ENCODE measurements at places on chromosomes 7 and 10.

DNA sequence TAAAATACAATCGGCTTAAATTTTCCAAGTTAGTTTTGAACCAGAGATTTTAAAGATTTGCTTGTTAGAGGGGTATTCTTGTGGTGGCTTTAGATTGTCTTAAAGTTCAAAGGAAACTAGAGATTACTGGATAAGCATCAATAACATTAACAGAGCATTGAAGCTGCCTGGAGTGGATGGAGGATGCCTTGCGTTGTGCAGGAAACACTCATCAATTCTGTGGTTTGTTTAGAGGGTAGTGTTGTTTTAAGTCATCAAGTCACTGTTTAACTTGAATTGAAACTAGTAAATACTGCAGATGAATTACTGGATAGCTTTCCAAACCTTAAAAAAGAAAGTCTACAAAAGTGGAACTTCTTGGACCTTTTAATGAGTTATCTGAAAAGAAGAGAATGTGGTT is 218.6 kb downstream of the CELF2 start:
- no peak for DNase-seq

DNA sequence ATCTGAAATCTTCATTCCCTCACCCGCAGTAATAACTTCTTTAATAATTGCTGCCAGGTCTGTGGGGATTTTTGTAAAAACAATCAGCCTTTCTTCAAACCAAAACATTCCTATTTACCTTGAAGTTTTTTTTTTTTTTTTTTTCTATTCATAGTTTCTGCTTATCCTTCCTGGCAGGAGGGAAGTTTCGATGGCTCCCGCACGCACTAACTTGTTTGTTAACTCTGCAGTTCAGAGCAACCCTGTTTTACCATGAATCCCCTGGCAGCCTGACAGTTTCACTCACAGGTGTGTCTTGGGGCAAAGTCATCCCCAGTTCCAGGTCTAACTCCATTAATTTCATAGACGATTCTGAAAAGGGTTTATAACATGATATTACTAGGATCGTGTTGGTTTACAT is 149.3 kb downstream of the KLF6 start:
- DNase-seq = no peak

DNA sequence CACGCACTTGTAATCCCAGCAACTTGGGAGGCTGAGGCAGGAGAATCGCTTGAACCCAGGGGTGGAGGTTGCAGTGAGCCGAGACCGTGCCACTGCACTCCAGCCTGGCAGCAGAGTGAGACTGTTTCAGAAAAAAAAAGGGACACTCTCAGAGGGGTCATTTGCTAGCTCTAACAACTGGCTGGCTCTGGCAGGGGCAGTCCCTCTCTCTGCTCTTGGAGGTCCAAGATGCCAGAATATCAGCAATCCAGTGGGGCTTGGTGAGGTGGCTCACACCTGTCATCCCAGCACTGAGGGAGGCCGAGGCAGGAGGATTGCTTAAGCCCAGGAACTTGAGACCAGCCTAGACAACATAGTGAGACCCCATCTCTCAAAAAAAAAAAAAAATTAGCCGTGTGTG is 2.5 kb upstream of the PILRA start:
- DNase-seq = no peak

DNA sequence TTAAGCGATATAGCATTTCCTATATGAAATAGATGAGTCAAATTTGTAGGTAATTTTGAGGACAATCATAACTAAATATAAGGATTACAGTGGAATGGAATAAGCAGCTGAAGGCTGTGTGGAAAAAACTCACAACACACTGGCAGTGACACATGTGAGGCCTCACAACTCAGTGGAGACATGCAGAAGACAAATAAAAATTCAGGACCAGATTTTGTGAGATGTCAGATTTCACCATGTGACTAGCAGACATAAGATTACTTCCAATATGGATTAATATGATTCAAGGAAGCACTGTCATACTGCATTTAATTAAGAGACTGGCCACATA is 17.6 kb downstream of the ERLIN1 start:
- DNase-seq = no peak

GRCh38 chr7:43166686-43167085 is 54.2 kb downstream of the HECW1 start:
- DNase-seq = no peak

DNA sequence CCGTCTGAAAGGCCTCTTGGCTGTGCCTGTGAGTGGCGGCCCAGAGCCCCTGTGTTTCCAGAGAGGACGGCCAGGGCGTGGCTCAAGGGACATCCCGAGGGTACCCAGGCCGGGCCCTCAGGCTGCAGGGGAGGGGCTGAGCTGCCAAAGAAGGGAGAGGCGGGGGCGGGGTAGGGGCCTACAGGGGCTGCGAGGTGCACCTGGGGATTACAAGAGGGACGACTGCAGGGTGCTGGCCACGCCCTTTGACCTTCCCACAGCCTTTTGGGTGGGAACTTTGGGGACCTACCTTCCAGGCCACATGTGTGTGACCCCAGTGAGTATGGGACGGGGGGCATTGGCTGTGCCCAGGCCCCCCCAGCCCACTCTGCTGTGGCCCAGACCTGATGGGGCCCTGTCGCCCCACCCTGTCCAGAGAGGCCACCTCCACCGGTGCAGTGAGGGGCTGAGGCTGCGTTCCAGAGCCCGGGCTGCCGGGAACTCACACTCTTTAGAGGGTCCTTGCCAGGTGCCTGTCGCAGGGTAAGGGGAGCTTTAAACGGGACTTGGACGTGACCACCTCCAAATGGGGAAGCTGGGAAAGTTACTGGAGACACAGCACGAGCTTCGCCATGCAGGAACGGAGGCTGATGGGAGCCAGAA is 19.0 kb upstream of the NKX6-2 start:
- DNase-seq = no peak

DNA sequence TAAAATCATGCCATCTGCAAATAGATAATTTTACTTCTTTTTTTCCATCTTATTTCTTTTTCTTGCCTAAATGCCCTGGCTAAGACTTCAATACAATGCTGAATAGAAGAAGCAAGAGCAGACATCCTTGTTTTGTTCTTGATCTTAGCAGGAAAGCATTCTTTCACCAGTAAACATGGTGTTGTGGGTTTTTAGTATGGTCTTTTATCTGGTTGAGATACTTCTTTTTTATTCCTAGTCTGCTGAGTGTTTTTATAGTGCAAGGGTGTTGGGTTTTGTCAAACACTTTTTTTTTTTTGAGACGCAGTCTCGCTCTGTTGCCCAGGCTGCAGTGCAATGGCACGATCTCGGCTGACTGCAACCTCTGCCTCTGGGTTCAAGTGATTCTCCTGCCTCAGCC is 232.3 kb downstream of the DNAJC1 start:
- DNase-seq = no peak

- DNase-seq = peak; percentile 75
These were observed 343.0 kb downstream of the CRPPA start for GRCh38 chr7:16078076-16078952.

GRCh38 chr7:45921699-45922519 is 837 bp upstream of the IGFBP3 start:
- DNase-seq = peak; percentile 69

GRCh38 chr10:79507440-79508167 is 4.7 kb upstream of the EIF5AL1 start:
- no peak for DNase-seq

DNA sequence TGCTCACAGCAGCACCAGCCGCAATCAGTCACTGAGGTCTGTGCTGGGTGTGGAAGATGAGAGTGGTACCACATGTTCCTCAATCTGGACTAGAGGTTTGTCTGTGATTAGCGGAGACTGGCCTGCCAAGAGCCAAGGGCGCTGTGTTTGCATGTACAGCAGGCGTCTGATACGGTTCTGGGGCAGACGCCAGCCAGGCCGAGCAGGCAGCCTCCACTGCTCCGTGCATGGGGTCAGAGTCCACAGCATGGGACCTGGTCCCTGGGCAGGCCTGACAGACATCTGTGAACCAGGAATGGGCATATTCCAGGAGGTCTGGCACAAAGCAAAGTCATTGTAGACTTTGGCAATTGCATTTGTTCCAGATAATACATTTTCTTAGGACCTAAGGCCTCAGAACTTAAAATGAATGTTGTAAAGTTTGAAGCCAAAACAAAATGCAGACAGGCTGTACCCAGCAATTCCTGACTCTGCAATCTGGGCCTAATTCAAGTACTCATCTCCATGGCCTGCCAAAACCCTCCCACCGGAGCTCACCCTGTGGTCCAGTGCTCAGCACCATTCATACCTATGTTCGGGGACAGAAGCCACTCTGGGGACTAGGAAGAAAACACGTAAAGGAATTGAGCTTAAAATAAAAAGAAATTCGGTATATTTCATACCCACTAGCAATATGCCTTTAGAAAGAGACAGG is 50.0 kb upstream of the FAM20C start:
- DNase-seq = peak; percentile 41

DNA sequence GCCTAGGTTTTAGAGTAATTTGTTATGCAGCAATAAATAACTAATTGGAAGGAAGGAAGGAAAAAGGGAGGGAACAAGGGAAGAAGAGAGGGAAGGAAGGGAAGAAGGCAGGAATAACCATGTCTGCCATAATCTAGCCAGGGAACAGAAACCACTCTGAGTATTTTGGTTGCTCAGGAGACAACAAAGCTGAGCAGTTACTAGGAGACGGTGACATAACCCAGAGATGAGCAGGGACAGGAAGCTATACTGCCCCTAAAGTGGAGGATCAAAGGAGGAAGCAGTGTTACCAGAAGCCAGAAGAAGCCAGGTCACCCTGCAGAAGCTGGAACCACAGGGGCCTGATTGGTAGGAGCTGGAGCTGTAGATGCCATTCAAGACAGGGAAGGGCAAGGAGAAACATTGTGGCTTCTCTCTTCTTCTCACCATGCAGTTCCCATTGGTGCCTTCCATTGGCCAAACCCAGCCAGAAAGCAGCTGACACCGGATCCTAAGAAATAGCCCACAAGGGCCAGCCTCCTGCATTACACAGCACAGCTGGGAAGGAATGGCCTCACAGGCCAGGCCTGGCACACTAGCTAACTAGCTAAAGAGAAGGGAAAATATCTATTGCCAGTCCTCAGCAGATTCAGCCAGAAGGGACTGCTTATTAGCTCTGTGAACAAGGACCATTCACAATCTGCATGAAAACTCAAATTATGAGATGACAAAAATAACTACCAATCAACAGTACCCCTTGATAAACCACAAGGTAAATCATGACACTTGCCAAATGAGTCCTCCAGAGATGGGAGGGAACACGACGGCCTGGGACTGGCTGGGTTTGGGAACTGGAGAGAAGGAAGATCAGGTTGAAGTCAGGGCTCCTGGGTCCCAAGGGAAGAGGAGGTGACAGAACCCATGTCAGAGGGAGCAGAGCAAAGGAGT is 184.5 kb upstream of the NFE2L3 start:
- no peak for DNase-seq

DNA sequence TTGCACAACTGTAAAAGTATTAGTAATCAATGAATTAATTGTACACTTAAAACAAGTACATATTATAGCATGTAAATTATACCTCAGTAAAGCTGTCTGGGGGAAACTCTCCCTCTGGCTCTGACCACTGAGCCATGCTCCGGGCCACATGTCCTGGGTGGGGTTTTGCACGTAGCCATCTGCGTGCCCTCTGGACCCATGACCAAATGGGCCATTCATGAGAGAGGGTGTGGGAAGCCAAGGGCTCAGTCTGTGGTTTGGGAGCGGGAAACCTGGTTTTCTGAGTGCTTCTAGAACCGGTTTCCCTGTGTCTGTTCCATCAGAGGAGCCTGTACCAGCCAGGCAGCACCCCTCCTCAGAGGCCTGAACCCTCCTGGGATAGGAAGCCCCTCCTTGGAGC is 143.2 kb downstream of the SH3PXD2A start:
- no peak for DNase-seq

- peak; percentile 46 for DNase-seq
These were observed 5.5 kb upstream of the LZTS2 start for GRCh38 chr10:100993986-100994708.

GRCh38 chr10:128776673-128777252 is 650.5 kb upstream of the MKI67 start:
- DNase-seq = no peak

GRCh38 chr7:231858-232246 is 39.5 kb downstream of the FAM20C start:
- DNase-seq = no peak

DNA sequence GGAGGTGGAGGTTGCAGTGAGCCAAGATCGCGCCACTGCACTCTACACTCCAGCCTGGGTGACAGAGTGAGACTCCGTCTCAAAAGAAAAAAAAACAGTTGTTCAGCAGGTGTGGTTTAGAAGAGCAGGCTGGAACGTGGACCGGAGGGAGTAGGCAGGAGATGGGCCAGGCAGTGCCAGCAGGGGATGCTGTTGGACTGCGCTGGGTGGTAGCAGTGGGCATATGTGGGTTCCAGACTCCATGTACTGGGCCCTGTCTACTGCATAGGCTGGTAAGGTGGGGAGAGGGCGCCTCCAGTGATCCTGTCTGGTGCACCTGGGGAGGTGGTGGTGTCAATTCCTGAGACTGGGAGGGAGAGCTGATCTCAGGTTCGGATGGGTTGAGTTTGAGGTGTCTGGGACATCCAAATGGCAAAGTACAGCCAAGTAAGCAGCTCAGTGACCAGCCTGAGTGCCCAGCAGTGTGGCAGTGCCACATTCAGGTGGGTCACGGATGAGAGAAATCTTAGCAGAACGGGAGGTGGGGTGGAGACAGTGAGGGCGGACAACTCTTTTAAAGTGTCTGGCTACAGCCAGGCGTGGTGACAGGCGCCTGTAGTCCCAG is 25.9 kb downstream of the SFXN4 start:
- DNase-seq = peak; percentile 33

DNA sequence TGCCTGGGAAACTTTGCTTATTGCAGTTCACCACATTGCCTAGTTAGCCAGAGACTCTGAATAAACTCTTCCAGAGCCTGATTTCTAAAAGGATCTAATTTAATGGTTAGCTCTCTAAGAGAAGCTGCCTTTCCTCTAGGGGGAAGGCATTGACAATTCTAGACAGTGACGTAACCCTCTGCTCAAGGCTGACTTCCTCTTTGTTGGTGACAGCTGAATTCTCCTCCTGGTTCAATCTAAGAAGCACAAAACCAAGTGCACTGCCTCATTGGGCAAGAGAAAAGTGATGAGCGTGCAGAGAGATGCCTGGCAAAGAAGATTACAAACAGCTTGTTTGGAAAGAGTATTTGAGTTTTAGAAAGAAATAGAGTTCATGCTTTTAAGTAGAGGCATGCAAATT is 102.7 kb downstream of the MACC1 start:
- DNase-seq = peak; percentile 12

GRCh38 chr7:16023046-16023445 is 336.6 kb upstream of the MEOX2 start:
- no peak for DNase-seq

GRCh38 chr10:63716016-63716580 is 194.9 kb downstream of the REEP3 start:
- no peak for DNase-seq

DNA sequence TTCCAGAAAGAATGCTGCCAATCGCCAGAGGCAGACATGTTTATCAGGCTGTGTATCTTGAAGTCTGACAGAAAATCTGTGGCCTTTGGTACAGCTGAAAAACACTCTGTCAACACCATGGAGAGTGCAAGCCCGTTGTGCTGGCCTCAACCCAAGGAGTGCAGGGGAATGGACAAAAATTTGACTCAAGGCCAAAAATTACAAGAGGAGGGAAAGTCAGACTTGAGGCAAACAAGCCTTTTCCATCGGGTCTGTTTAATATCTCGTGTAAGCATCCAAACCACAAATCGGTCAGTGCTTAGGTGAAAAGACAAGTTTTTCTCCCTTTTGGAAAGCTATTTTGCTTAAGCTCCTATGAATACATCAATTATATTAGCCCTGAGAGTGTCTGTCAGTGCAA is 305.3 kb upstream of the NFE2L3 start:
- DNase-seq = peak; percentile 94

GRCh38 chr7:959271-959670 is 4.8 kb upstream of the ADAP1 start:
- DNase-seq = no peak

- no peak for DNase-seq
These were observed 585.8 kb downstream of the GATA3 start for GRCh38 chr10:8640301-8640700.

Measured in fibroblast of mammary gland (primary cell).